K562 (cell line): ENCODE measurements at places on chromosomes 4 and X.

DNA sequence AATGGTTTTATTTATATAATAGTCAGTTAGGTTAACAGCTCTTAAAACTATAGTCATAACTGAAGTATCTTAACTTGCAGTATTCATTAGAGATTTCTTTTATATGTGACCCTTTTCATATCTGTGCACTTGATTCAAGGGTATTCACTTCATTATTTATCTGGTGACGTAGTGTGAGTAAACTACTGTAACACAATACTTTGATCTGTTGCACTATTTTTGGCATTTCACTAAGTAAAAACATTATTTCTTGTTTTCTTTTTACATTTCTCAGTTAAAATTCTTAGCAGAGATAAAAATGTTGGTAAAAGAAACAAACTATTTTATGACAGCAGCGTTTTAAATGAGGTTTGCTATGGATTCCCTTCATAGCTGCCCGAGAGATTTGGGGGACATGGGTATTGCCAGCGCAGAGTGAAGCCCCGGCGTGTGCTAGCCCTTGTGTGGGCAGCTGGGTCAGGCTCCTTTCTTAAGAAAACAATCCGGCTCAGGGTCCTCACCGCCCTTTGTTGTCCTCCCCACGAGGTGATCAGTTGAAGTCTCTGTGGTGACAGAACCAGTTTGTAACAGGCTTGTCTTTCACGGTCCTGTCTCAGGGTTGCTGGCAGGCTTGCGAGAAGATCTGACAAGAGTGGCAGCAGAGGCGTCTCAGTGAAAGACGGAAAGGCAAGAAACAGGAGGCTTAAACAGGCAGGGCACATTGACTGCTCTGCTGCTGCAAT, 293.4 kb downstream of the BMPR1B start:
- DNase-seq, result no peak

- no peak for DNase-seq
Observed at GRCh38 chr4:2981256-2981819, 18.0 kb downstream of the GRK4 start.

GRCh38 chr4:145048817-145049216, 49.2 kb downstream of the ANAPC10 start:
- no peak for DNase-seq

DNA sequence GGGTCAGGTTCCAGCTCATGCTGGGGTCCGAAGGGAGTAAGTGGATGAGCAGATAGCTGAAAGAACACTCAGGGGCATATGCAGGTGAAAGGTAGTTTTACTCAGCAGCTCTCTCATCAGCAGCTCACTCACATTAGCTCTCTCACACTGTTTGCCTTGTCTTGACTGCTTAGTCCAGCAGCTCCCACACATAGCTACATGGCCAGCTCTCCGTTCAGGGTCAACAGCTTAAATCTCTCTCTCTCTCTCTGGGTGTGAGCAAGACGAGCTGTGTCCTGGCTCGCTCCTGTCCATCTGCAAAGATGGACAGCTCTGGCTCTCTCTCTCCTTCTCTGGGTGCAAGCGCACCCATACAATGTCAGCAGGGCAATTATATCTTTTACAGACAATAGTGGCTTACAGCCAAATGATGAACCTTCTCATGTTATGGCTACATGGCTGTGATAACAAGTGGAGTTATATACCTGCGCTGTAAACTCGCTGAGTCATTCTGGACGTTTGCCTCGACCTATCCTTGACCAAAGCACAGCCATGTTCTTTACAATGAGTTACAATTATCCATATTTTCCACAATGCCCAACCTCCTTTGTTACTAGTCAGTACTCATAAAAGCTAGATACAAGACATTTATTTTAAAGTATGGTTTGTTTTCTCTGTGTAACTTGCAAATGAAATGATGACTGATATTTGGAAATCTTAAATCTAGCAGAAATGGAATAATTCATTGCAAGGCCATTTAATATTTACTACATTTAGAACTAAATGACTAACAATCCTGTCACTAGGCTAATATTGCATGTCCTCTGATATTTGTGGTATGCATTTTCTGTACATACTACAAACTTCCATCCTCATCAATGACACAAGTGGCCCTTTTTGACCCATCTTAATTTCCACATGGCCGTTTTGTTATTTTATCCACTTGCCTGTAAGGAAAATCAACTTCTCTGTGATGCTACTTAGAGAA, 9.3 kb downstream of the PAPSS1 start:
- no peak for DNase-seq

DNA sequence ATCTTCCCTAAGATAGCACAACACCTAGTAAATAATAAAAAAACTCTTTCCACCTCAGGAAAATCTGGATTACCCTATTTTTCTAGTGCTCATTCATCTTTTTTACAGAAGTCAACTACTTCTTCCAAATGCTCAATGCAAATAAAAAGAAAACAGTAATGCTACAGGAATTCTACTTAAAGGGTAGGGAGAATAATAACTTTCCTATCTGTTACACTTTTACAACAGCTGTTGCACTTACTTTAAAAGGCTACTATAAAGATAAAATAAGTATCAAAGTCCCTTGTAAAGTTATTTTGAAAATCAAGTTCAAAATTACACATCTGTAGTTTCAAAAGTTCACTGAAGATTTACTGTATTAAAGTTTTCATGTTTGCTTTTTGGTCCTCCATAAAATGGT, 37.6 kb downstream of the THOC2 start:
- DNase-seq, result no peak

- no peak for DNase-seq
Observed at GRCh38 chrX:24168807-24169206, 19.3 kb downstream of the ZFX start.

GRCh38 chr4:154720123-154720522, 23.7 kb upstream of the LRAT start:
- no peak for DNase-seq

DNA sequence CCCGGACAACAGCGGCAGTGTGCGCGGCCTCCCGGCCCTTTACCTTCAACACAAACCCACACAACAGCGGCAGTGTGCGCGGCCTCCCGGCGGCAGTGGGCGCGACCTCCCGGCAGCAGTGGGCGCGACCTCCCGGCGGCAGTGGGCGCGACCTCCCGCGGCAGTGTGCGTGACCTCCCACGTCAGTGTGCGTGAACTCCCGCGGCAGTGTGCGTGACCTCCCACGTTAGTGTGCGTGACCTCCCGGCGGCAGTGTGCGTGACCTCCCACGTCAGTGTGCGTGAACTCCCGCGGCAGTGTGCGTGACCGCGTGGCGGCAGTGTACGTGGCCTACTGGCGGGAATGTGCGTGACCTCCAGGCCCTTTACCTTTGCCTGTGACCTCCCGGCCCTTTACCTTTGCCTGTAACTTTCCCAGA, 576.6 kb upstream of the FRG1 start:
- no peak for DNase-seq

GRCh38 chrX:8820910-8821527, 19.8 kb upstream of the FAM9A start:
- DNase-seq, result no peak

DNA sequence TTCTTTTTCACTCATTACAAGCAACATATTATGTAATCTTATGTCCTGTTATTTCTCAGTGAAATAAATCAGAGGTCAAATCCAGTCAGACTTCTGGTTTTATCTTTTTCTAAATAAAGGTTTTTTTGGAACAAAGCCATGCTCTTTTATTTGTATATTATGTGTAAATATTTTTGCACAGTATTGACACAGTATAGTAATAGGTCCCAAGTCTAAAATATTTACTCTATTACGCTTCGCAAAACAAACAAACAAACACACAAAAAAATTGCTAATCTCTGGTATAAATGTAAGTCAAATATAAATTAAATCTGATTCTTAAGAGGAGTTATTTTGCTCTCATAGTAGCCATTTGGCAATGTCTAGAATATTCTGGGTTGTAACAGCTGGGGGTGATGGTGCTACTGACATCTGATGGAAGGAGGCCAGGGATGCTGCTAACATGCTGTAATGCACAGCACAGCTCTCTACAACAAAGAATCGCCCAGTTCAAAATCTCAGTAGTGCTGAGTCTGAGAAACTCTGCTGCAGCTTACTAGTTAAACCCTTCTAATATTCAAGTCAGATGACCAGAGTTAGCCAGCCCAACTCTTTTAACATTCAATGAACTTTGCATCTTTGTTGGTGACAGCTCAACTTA, 602.1 kb downstream of the RAB28 start:
- DNase-seq, result no peak

DNA sequence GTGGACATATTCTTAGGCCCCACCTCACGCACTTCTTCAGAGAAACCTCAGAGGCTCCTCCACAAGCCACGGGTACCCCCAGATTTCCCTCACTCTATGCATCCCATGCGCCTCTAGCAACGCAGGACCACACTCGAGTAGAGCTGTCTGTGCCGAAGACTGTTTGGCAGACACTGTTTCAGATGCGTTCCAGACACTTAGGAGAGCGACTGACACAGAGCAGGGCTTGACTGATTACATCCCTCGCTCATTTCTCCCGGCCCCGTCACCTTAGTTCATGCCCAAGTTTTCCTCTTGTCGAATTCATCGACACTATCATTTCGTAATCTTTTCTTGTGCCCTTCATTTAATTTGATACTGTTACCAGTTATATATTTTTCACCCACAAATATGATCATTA, 15.0 kb downstream of the SORBS2 start:
- DNase-seq, result no peak

GRCh38 chrX:20595928-20596575, 329.3 kb upstream of the RPS6KA3 start:
- DNase-seq, result no peak

- no peak for DNase-seq
Observed at GRCh38 chr4:159758061-159758460, 655.2 kb downstream of the RAPGEF2 start.

GRCh38 chr4:126071346-126072333, 756.9 kb downstream of the FAT4 start:
- DNase-seq, result no peak

DNA sequence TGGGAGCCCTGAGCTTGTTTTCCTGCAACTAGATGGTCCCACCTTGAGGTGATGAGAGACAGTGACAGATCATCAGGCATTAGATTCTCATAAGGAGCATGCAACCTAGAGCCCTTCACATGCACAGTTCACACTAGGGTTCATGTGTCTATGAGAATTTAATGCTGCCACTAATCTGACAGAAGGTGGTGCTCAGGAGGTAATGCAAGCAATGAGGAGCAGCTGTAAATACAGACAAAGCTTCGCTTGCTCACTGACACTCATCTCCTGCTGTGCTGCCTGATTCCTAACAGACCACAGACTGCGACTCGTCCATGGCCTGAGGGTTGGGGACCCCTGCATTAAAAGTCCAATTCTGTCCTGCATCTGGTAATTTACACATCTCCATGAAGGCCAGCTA, 141.6 kb downstream of the KCNIP4 start:
- DNase-seq, result no peak

GRCh38 chrX:41189156-41189555, 103.9 kb downstream of the USP9X start:
- no peak for DNase-seq

- DNase-seq, result no peak
Observed at GRCh38 chrX:107565931-107566603, 62.2 kb upstream of the PRPS1 start.

DNA sequence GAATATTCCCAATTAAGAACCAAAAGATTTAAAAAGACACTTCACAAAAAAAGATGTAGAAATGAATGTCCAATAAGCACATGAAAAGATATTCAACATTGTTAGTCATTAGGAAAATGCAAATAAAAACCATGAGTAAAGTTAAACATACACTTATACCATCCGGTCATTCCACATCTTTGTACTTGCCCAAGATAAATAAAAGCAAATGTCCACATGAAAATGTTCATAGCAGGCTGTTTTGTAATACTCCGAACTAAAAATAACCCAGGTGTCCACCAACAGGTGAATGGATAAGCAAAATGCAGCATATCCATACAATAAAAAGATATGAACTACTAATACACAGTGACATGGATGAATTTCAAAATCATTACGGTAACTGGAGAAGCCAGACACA, 28.6 kb upstream of the ZCCHC4 start:
- no peak for DNase-seq

DNA sequence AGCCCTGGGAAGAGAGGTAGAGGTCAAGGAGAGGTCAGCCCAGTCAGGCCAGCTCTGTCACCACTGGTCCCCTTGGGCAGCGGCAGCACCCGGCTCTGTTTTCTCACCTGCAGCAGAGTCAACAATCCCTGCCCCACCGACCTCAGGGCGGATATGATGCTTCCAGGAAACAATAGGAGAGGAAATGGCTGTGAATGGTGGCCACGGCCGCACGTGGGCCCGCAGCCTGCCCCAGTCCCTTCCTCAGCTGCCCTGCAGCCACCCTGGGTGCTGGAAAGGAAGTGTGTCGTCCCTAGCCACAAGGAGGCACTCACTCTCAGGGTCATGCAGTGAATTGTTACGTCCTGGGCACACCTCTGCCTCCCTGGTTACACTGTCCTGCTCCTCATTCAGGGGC, 92.5 kb upstream of the ENPP6 start:
- peak; percentile 24 for DNase-seq

- no peak for DNase-seq
Observed at GRCh38 chrX:8845060-8845459, 43.9 kb upstream of the FAM9A start.
